Left renal pelvis (tissue), 4 donors: ENCODE measurements at places on chromosomes 7 and 10. TPM values are rescaled to one million over a fixed set of nuclear protein-coding genes. Genes with fewer than 3 reads are reported as not detected.
A peak's percentile ranks its signal among the peaks of the same experiment; 100 is the strongest.

PILRA gene
- polyA plus RNA-seq, result 5.2 TPM

ACBD7 gene
- polyA plus RNA-seq, result 6.0 TPM

DNA sequence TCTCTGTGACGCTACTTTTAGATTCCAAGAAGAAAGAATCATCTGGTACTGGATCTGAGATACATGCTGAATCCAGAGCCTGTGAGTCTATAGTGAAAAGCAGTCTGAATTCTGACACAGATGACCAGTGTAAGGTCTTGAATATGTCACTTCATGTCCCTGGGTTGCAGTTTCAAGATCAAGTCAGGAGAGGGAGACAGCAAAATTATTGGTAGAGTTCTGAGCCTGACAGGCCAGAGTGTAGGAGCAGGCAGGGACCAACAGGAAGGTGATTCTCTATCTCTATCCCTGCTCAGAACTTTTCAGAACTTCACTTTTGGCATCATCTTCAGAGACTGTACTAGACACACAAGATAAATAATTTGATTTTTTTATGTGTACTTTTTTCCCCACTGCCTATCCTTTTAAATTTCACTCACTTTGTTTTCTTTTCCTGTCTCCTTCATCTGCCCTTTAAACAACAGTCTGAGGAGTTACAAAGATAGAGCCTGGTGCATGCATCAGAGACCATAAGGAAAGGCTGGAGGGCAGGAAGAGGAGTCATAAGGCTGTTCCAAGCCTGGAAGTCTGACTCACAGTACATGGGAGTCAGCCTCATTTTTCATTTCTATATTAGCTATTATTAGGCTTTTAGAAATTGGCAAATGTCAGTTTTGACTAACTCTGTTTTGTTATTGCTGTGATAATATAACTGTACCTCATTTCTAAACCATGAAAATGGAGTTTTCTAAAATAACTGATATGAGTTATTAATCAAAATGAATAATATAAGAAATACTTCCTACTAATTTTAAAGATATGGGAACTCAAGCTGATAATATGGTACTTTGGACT is 120.2 kb upstream of the TMEM229A start:
- no peak for DNase-seq

GRCh38 chr7:102834999-102835398 is 77.8 kb upstream of the LRRC17 start:
- no peak for DNase-seq

ZNF804B gene
- 0.26 TPM for polyA plus RNA-seq

DNA sequence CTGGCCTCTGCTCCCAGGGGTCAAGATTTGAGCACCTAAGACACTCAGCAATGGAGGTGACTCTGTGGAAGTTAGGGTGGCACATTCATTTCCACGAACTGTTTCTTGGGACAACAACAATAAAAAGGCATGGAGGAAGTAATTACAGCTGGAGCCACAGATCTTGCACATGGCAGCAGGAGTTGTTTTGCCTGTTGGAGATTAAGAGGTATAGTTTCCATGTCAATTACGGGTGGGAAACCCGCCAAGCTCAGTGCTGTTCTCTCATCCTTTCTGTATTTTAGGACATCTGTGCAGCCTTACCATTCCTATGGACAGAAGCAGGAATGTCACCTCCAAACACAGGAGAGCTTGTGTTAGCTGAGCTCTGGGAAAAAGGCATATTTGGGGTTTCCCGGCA is 201.2 kb downstream of the SNX10 start:
- no peak for DNase-seq

DNA sequence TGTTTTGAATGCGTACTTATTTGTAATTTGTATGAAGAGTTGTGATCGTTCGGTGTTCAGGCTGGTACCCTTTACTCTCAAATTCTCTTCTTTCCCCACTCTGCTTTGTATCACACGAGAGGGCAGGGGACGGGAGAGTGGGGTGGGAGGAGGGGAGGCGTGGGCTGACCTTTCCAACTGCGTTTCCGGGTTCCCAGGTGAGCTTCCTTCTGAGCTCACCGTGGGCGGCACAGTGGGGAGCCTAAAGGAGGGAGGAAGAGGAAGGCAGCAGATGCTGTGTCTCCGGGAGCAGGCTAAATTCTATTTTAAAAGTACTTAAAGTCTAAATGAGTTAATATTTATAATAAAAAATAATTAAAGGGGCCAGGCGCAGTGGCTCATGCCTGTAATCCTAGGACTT is 7.4 kb upstream of the XRCC2 start:
- no peak for DNase-seq

CFAP43 gene
- polyA plus RNA-seq, result 2.5 TPM

RPEL1 gene
- 0.20 TPM for polyA plus RNA-seq

BICC1 gene
- 81.3 TPM for polyA plus RNA-seq

DNA sequence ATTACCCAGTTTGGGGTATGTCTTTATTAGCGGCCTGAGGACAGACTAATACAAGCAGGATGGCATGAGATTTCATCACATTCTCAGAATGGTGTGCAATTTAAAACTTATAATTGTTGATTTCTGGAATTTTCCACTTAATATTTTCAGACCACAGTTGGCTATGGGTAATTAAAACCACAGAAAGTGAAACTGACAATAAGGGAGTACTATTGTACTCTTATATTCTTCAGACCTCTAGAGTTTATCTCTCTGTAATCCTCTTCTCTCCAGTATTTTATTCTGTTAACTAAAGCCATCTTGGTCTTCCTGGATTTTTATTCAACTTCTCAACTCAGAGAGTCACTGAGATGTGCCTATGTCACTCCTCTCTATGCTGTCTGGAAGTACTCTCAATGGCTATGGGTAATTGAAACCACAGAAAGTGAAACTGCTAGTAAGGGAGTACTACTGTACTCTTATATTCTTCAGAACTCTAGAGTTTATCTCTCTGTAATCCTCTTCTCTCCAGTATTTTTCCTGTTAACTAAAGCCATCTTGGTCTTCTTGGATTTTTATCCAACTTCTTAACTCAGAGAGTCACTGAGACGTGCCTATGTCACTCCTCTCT is 118.3 kb downstream of the PPP1R17 start:
- DNase-seq, result no peak

- no peak for DNase-seq
These were observed 88.0 kb downstream of the PLXDC2 start for GRCh38 chr10:19904202-19904661.

CYP3A5 gene
- 3.0 TPM for polyA plus RNA-seq

DNA sequence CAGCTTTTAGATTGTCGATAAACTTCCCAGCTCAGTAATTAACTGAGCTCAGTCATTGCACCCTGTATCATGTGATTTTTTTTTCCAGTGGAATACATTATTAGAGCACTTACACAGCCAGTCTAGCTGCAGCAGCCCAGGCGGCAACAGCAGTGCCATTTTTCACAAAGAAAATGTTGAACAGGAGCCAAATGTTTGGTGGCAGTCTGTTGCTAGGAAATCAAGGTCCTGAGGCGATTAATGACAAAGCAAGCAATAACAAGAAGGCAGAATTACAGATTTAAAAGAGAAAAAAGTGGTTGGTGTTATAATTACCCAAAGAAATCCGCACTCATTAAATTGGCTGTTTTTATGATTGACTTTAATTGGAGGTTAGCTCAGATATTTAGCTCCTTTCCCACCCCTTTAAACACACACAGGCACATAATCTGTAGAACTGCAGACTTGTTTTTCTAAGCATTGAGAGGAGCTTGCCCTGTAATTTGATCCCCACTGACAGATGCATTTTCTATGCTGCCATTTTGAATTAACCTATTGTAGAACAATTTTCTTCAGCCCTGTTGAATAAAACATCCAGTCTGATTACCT is 267.4 kb downstream of the ADK start:
- peak; percentile 41 for DNase-seq

IGF2BP3 gene
- 70.5 TPM for polyA plus RNA-seq

GRCh38 chr7:70829221-70830059 is 302.5 kb upstream of the GALNT17 start:
- DNase-seq, result peak; percentile 33

DNA sequence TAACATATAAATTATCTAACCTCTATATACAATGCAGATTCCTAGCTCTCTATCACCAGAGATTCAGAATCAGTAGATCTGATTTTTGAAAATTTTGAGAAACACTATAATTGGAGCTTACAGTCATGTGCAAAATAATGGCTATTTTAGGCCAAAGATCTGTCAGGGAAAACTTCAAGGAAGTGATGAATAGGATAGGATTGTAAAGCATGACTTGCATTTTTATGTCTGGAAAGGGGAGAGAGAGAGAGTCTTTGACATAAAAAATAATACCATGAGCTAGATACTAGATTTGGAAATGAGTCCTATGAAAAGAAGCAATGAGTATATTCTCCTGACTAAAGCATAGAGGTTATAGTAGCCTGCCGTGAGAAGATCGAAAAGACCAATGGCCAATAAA is 181.1 kb downstream of the SDHAF3 start:
- DNase-seq, result no peak

EPO gene
- polyA plus RNA-seq, result not detected

CWF19L1 gene
- 32.0 TPM for polyA plus RNA-seq

DNA sequence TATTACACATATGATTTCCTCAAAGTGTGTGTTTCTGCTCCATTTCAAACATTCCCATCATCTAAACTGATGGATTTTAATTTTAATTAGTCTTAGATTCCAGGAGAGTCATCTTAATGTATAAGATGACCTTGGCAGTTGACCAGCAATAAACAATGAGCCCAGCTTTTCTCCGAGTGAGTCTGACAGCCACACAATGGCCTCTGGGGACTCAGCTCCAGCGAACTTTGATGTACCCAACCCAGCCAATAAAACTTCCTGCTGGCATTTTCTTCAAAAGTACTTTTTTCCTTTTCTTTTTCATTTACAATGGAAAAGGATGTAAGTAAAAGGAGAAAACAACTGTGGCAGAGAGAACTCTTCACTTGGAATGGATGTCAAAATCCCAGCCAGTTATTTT is 139.1 kb upstream of the CTBP2 start:
- no peak for DNase-seq

GRCh38 chr10:107166403-107166802 is 1.9 kb upstream of the SORCS1 start:
- DNase-seq, result no peak
